Ureter (tissue), 1 donor: ENCODE measurements at places on chromosomes 3 and 15.

DNA sequence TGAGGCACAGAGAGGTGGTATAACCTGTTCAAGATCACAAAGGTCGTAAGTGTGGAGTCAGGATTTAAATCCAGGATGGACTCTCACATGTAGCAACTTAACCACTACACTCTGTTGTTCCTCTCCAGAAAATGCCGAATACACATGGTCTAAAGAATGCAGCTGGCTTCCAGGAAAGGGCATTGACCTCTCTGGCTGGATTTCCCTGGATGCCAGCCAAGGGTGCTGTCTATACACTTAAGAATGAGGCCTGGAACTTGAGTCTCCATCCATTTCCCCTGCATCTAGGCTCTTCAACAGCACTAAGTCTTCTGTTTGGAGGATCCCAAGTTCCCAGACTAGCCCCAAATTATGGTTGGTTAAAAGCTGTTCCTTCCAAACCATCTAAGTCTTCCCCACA, 60.5 kb downstream of the CERS3 start:
- peak; percentile 45 for DNase-seq

DNA sequence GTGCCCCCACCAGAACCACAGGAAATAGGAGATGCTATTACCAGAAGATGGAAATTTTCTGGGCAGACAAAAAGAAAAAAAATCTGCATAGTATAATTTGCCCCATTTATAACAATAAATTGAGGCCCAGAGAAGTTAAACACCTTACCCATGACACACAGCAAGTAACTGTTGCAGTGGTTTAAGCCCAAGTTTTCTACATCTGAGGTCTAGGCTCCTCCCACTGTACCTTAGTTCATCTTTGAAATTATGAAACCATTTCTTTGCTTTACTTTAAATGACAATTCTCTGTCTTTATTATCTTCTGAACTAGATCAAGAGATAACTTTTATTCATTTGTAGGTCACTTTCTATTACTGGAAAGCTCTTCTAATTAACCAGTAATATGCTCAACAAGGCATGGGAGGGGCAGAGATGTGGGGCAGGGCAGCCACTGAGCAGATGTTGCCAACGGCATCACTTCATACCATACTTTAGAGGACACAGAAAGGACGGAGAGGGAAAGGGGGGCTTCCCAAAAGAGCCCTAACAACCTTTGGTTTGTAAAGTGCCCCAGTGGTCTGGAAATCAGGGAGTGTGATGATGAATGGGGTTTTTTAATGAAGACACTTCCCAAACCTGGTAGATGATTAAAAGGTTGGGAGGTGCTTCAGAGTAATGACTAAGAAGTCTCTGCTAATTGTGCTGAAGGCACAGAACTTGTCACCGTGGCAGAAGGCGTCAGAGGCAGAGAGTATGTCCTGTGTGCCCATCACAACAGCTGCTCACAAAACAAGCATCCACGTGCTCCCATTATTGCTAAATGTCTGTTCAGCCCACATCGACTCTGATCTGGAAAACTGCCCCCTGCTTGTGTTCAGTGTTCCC, 342.5 kb downstream of the SHQ1 start:
- DNase-seq = no peak

GRCh38 chr3:174639970-174640369, 219.2 kb upstream of the NAALADL2 start:
- DNase-seq = no peak

DNA sequence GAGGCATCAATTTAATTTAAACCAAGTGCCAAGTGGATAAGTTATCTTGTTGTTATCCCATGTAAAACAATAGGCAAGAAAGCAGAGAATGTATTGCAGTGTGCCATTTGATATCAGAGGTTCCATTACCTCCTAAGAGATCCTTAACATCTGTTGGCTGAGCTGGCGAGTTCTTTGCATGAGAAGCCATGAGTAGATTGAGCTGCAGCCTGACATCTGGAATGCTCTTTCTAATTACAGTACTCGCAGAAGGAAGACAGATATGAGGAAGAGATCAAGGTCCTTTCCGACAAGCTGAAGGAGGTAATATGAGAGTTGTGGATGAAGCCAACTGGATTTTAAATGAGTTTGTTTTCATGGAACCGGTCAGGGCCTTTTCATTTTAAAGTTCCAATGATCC, 19.4 kb downstream of the TPM1 start:
- DNase-seq = no peak

GRCh38 chr3:141360888-141361598, 7.3 kb upstream of the ZBTB38 start:
- no peak for DNase-seq

GRCh38 chr15:101566748-101567488, 77.4 kb upstream of the PCSK6 start:
- DNase-seq = no peak
